Pancreas (tissue), 10 donors: ENCODE measurements at places on chromosomes 6 and 20. TPM values are rescaled to one million over a fixed set of nuclear protein-coding genes. Genes with fewer than 3 reads are reported as not detected.

DNA sequence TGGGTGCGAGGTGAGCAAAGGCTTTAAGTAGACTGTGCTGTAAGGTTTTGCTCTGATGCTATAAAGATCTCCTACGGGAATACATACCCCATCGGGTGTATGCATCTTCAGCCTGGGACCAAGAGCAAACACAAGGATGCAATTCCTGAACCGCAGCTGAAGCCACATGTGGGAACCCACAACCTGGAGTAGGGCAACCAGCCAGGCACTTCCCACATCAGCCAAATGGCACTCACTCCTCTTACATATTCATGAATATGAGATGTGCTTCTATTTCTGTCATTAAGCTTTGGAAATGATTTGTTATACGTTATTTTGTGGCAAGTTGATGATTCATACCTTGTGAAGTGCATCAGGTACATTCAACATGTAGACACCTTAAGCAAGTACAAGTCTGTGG, 619.2 kb downstream of the C6orf118 start:
- H3K36me3 ChIP-seq: no peaks in the 10 kb centered on the region
- H3K27ac ChIP-seq: no peak overlapping the region
- H3K27me3 ChIP-seq: no peaks in the 10 kb centered on the region
- H3K4me3 ChIP-seq: no peak overlapping the region

- no peaks in the 10 kb centered on the region for H3K36me3 ChIP-seq
- H3K27me3 ChIP-seq: no peaks in the 10 kb centered on the region
- DNase-seq: no peak
- H3K27ac ChIP-seq: no peak overlapping the region
Observed at GRCh38 chr6:108883172-108883571, 35.0 kb downstream of the ARMC2 start.

DNA sequence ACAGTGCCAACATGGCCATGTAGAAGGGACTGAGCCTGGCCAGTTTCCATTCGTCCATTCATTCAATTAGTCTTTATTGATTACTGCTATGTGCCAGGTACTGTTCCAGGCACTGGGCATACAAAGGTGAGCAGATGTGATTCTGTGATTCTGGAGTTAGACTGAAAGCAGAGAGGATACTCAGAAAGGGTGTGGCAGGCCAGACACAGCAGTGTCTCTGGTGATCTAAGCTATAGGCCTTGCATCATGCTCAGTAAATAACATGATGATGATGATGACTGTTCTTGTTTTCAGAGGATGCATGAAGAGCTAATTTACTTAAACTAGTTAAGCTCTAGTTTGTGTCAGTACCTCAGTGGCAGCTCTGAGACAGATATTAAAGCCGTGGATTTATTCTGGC, 31.4 kb upstream of the FUCA2 start:
- no peak overlapping the region for H3K4me3 ChIP-seq
- H3K27me3 ChIP-seq: no peaks in the 10 kb centered on the region
- H3K4me1 ChIP-seq: no peaks in the 10 kb centered on the region
- no peak overlapping the region for H3K27ac ChIP-seq

- H3K4me3 ChIP-seq: peak overlapping the region; percentile 45
- no peak for DNase-seq
- no peaks in the 10 kb centered on the region for H3K36me3 ChIP-seq
- H3K4me1 ChIP-seq: peaks cover 6% of the 10 kb centered on the region
Observed at GRCh38 chr6:33634161-33634727, 13.1 kb downstream of the ITPR3 start.

DNA sequence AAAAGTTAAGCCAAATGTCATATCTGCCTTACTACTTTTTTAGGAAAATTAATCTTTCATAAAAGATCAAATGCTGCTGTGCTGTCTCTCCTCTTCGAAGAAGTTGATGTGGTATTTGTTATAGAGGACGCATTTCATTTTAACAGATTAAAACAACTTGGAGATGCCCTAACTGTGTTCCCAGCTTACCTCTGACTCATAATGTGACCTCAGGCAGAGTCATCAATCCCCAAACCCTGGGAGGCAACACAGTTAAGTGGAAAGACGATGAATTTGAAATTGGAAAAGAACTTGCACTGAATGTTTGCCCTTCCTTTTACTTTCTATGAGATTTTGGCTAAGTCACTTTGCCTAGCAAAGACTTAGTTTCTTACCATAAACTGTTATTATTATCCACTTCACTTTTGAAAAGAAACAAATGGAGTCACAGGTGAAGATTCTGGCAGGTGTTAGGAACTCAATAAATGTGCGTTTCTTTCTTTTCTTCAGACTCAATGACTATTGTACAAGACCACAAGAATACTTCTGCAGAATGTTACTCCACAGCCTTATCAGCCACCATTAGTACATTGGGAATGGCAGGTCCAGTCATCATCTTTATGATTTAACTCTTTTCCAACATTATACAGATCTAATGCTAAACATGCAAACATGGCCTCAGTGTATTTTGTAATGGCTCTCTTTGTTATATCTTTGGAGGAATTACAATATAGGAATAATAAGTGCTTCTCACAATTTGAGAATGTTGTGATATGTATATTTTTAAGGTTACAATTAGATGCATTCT, 102.6 kb downstream of the COL21A1 start:
- H3K27me3 ChIP-seq: no peaks in the 10 kb centered on the region
- DNase-seq: no peak
- H3K4me3 ChIP-seq: no peak overlapping the region
- no peaks in the 10 kb centered on the region for H3K4me1 ChIP-seq
- H3K27ac ChIP-seq: no peak overlapping the region

DNA sequence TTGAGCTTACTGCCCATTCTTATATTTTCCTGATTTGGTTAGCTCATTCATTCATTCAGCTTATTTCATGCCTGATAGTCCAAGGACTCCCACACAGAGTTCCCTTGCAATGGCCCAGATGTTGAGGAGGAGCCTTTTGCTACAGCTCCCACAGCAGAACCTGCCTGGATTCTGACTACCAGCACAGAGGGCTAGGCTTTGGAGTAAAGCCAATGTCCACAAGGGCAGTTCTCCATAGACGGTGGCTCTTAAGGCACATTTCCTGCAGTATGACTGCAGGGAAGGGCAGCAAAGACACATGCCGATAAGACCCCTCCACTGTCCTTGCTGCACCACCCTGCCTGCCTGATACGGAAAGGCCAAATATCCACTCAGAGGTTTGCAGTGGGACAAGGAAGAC, 112.3 kb upstream of the SYNDIG1 start:
- H3K27ac ChIP-seq: no peak overlapping the region
- no peaks in the 10 kb centered on the region for H3K4me1 ChIP-seq
- no peak overlapping the region for H3K4me3 ChIP-seq
- no peak for DNase-seq

DNA sequence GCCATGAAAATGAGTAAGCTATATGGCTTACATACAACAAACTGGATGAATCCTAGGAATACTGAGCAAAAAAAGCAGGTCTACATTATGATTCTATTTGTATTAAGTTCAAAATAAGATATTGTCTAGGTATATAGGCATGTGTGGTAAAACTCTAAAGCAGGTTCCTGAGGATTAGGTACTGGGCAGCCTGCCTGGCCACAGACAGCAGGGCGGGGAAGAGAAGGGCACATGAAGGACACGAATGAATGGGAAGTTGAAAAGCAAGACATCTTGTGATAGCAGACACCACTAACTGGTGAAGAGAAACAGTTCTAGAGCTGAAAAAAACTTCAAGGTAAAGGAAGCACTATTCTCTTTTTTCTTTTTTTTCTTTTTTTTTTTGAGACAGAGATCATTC, 72.6 kb upstream of the SLC4A11 start:
- no peak overlapping the region for H3K4me3 ChIP-seq
- H3K27me3 ChIP-seq: no peaks in the 10 kb centered on the region
- H3K36me3 ChIP-seq: no peaks in the 10 kb centered on the region
- DNase-seq: no peak
- H3K4me1 ChIP-seq: peaks cover 14% of the 10 kb centered on the region

- no peaks in the 10 kb centered on the region for H3K36me3 ChIP-seq
- H3K27me3 ChIP-seq: no peaks in the 10 kb centered on the region
- H3K4me1 ChIP-seq: no peaks in the 10 kb centered on the region
- H3K4me3 ChIP-seq: no peak overlapping the region
Observed at GRCh38 chr20:35347011-35347410, 54.8 kb upstream of the FAM83C start.

The MYB gene
- total RNA-seq: 0.37 TPM

The HLA-DRB1 gene
- total RNA-seq: 165 TPM

The CDK5RAP1 gene
- total RNA-seq: 12.4 TPM

The NUDT3 gene
- total RNA-seq: 12.4 TPM

The WASF1 gene
- total RNA-seq: 2.9 TPM

The RIPPLY2 gene
- total RNA-seq: not detected

The VPS52 gene
- total RNA-seq: 25.0 TPM

The CALHM4 gene
- not detected for total RNA-seq
